ENCODE measurements at places on chromosomes 2 and 18.

- DNase-seq, result no peak
These were observed 1149.1 kb upstream of the NRXN1 start for GRCh38 chr2:52181080-52181479.

- DNase-seq, result no peak
These were observed 96.4 kb downstream of the ANKRD12 start for GRCh38 chr18:9232977-9233376.

DNA sequence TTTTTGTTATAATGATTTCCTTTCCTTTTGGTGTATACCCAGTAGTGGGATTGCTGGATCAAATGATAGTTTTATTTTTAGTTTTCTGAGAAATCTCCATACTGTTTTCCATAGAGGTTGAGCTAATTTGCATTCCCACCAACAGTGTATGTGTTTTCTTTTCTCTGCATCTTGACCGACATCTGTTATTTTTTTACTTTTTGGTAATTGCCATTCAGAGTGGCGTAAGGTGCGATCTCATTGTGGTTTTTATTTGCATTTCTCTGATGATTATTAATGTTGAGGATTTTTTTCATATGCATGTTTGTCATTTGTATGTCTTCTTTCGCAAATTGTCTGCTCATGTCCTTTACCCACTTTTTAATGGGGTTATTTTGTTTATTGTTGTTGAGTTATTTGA, 58.1 kb downstream of the ARHGAP25 start:
- DNase-seq, result no peak

- DNase-seq, result no peak
These were observed 58.1 kb downstream of the SKA1 start for GRCh38 chr18:50432915-50433314.

GRCh38 chr2:149422991-149423338, 92.6 kb downstream of the LYPD6 start:
- no peak for DNase-seq

- DNase-seq, result no peak
These were observed 117.5 kb downstream of the ATP9B start for GRCh38 chr18:79186649-79187048.

GRCh38 chr18:73942081-73942625, 205.5 kb downstream of the FBXO15 start:
- no peak for DNase-seq

GRCh38 chr2:60589104-60589503, 35.6 kb upstream of the BCL11A start:
- no peak for DNase-seq

GRCh38 chr2:146081459-146081858, 1561.5 kb upstream of the ZEB2 start:
- no peak for DNase-seq

GRCh38 chr2:195632856-195633572, 24.0 kb upstream of the SLC39A10 start:
- no peak for DNase-seq

- DNase-seq, result no peak
These were observed 11.7 kb upstream of the SMAD7 start for GRCh38 chr18:48962252-48962993.

- DNase-seq, result no peak
These were observed 18.8 kb downstream of the CCDC85A start for GRCh38 chr2:56202381-56203121.

DNA sequence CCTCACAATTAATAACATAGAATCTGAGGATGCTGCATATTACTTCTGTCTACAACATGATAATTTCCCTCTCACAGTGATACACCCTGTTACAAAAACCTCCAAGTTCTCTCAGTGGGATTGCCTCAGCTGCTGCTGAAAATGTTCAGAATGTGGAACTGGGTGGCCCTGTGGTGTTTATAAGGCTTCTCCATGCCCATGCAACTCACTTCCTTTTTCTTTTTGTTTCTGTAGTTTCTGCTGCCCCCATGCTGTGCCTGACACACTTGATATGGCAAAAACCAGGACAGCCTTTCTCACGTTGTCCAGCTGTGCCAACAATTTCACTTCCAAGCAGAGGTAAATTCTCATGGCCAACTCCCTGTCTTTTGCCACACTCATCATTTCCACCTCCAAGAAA, 206.2 kb downstream of the RPIA start:
- no peak for DNase-seq

GRCh38 chr2:66577321-66578053, 142.6 kb downstream of the MEIS1 start:
- no peak for DNase-seq

DNA sequence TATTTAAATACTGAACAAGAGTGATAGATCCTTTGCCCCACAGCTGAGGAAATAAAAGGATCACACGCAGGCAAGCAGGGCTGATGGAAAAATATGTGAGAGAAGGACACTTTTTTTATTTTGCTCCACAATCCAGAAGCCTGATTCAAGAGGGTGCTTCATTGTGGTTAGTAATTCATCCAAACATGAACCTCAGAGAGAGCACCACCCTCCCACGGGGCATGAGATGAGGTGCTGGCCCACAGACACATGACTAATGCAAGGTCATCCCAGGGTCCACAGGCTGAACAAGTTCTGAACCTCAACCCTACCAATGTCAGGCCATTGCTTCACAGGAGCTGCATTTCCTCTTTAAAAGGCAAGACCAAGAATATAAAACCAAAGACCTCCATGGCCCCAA, 239.6 kb downstream of the MREG start:
- no peak for DNase-seq

DNA sequence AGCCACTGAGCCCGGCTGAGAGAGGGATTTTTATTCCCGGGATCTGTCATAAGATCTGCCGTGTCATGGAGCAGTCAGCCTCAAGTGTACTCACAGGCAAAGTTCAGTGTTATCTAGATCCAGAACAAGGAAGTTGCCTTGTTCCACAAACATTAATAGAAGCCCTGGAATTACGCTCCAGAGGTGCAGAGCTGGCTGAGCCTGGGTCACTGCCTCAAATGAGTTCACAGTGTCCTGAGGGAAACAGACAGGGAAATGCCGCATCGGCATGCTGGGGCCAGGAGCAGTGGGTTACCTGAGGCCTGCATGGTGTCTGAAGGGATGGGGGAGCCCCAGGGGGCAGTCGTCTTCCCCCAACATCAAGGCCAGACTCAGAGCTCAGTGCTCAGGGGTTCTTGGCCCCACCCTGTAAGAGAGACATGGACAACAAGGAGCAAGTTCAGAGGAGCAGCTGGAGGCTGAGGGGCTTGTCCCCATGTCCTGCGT, 42.7 kb upstream of the ODC1 start:
- no peak for DNase-seq

GRCh38 chr18:57218281-57218680, 71.4 kb downstream of the BOD1L2 start:
- no peak for DNase-seq

DNA sequence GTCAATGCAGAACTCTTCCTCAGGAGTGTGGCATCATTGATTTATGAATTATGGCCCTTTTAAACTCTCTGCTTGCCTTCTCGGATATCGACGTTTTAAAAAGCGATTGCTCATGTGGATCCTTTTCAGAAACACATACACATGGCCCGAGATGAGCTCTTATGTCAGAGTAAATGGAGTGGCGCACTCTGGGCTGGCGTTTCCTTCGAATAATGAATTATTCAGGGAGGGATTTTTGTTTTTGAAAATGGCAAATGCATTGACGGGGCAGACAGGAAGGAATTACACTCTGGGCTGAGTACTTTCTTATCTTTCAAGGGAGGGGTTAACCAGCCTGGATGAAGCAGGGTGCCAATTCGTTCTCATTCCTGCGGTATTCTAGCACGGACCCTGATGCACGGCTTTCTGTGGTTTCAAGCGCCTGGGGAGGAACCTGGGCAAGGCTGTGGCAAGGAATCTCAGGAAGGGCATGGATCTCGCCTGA, 142.7 kb downstream of the PRKCE start:
- DNase-seq, result no peak

DNA sequence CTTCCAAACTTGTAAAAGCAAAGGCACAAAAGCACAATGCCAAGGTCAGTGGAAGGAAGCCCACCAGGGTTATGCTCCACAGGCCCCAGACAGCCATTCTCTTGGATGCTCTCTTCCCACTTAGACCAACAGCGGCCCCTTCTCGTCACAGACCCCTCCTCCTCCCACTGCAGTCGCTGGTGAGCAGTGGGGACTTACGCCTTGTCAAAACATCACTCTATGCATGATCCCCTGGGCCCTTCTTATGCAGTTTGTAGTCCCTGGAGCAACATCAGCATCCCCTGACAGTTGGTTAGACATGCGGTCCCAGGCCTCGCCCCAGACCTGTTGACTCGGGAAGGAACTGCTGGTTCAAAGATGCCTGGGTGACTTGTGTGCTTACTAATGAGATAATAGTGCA, 376.0 kb upstream of the KLHL29 start:
- DNase-seq, result no peak

GRCh38 chr2:29343830-29344229, 228.6 kb downstream of the CLIP4 start:
- no peak for DNase-seq

DNA sequence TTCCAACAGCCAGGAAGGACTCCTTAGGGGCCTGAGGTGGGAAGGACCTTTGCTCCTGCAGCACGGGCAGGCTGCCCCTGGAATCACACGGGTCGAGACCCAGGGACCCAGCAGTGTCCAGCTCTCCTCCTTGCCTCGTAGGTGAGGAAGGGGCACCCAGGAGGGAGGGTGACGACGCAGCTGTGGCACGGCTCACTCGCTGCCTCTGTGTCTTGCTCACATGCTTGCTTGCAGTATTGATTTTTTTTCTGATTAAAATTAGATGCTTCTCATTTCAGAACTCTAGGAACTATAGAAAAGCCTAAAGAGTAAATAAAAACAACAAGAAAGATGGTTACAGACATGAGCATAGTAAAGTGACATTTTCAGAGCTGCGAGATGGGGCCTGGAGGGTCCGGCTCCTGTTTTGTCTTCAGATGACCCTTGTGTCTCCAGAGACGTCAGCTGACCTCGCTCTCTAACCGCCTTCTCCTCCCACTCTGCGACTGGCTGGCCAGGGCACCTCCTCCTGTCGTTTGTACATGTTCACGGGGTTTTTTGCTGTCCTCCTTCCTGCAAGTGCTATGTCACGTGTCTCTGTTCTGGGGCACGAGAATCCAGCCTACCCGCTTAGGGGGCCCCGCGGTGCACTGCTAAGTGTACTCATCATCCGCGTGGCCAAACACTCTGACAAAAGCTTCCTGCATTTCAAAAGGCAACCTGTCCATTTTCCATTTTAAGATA, 65.7 kb upstream of the ZNF236 start:
- no peak for DNase-seq

DNA sequence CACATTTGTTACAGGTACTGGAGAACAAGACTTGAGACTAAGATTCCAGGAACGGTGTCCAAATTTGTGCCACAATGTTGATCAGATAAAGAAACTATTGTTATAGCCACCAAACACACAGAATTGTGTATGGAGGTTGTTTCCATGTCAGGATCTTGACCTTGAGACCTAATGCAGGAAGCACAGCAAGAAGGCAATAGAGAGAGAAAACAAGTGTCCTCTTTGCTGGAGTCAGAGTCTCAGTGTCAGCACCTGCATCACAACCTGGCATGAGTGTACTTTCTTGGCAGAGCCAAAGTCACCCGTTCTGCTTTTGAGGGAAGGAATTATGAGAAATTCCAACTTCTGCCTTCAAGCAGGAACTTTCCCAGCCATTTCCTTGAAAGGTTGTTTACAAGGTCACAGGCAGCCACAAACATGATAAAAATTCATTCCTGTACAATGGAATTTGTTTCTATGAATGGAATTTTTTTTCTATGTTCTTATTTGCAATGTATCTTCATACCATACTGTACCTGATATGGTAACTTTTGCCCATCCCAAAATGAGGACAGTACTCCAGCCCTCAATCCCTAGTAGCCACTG, 118.4 kb downstream of the PKP4 start:
- DNase-seq, result no peak

DNA sequence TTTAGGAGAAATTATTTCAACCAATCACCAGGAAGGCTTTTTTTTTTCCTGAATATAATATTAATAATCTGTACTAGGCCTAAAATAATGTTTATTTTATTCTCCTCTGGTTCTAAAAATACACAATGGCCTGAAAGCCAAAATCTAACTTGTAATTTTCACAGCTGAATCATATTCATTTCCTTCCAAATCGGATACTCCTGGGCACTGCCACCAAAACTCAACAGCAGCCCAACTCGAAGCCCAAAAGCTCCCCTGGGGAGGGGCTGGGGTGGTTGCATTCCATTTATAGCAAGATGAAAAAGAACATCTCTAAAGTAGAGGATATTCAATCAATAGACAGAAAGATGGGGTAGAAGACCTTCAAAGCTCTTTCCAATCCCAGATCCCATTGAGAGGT, 100.5 kb upstream of the SETBP1 start:
- no peak for DNase-seq

DNA sequence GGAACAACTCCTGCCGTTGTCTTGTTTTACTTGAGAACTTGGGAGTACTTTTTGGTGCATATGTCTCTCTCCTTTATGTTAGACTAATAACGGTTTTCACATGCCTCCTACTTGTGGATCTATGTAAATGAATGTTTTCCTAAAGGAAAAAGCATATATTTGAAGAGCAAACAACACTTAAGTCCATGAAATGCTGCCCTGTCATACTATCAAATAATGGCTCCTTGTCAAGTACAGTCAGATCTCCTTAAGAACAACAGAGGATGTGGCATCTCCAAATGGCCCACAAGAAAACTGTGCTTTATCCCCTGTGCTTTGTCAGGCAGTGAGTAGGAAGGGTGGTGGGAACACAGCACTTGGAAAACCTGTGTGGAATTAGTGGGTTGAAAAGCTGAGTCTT, 198.2 kb downstream of the PTGR3 start:
- no peak for DNase-seq

DNA sequence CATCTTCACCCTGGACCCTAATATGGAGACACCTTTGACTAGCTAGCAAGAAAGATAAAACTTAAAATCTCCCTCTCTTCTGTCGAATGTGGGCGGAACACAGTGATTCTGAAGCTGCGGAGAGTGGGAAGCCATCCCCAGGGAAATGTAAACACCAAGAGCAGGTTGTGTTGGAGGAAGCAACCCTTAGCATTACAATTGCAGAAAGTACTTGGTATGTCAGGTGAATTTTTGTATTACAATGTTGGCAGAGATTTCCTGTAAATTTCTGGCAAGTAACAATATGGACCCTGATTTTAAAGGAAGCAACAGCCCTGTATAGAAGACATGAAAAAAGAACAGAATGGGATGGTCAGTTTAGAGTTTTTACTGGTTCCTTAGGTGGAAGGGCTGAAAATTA, 35.8 kb downstream of the TSN start:
- DNase-seq, result no peak

GRCh38 chr18:43277164-43277600, at the start of gene SYT4:
TSS of gene SYT4 (minus strand) at chr18:43277490. CDS start at chr18:43277281, 209 bp downstream.
- DNase-seq, result no peak

All from esophagus squamous epithelium (tissue), 5 donors.